ENCODE measurements at places on chromosomes 7 and 10.

GRCh38 chr7:1530946-1531262, 402 bp downstream of the MAFK start:
- no peak for DNase-seq

GRCh38 chr7:134823400-134823799, 44.0 kb downstream of the CALD1 start:
- no peak for DNase-seq

DNA sequence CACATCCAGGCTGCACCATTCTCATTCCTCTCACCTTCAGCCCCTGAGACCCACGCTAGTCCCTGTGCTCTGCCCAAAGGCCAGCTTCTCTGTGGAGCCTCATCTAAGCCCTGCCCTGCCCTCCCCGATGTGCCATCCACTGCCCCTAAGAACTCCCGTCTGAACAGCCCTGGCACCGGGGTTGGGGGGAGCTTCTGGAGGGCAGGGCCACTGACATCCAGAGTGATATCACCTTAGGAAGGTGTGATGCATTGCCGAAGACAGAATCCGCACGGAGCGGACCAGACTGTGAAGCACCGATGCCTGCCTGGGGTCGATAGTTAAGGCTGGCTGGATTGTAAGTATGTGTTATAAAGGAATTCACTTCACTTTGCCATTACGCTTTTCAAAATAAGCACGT, 511.0 kb downstream of the PTPRN2 start:
- no peak for DNase-seq

GRCh38 chr10:200405-200804, 65.2 kb downstream of the ZMYND11 start:
- no peak for DNase-seq

GRCh38 chr7:120998996-120999565, 10.6 kb downstream of the CPED1 start:
- no peak for DNase-seq

DNA sequence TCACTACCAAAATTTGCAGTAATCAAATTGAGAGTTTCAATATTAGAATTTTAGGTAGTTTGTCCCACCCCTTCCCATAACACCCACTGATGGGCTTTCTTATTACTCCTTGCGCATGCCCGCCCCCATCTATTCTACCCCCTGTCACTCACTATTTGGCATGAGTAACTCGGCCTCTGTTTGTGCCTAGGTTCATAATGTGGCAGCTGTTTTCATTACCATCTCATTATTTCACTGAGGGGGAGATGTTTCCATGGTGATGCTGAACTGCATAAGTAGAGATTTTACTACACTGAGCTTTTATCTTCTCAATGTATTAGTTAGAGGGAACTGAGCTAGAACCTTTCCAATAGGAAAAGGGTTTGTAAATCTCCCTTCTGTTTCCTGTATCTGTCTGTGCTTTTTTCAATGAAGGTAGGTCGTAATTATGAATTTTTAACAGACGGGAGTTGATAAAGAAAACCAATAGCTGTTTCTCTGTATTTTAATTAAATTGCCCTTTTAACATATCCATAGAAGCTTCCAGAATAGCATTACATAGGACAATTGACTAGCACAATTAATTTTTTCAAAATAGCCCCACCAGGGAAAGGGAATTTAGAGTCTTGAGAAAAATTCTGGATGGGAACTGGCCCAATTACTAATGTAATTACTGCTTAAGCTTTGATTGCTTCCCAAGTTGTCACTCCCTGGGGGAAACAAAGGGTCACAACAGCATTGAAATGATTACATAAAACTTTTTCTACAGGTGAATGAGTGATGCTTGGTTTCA, 33.4 kb downstream of the PRPS1L1 start:
- peak; percentile 26 for DNase-seq

DNA sequence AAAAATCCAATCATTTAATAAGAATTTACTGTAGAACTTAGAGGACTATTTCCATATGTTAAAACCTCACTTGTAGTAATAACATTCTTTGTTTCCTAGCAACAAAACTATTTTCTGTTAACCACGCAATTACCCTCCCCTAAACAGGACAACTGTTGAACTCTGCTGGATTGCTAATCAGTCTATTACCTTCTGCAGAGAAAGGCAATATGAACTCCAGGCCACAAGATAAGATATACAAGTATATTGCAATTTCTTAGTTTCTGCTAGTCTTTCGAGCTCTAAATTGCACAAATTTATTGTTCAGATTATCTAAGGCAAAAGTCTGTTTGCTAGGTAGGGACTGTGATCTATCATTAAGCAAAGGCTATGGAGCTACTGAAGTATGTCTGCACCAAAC, 920.1 kb upstream of the LRRN3 start:
- no peak for DNase-seq

GRCh38 chr7:106048706-106049020, 63.4 kb downstream of the SYPL1 start:
- DNase-seq = no peak

GRCh38 chr7:123612024-123612423, 10.4 kb downstream of the ASB15 start:
- DNase-seq = no peak

GRCh38 chr10:120700426-120700825, 150.7 kb upstream of the WDR11 start:
- DNase-seq = no peak

- no peak for DNase-seq
Measured at GRCh38 chr10:27658788-27659187, 86.8 kb downstream of the MKX start.

DNA sequence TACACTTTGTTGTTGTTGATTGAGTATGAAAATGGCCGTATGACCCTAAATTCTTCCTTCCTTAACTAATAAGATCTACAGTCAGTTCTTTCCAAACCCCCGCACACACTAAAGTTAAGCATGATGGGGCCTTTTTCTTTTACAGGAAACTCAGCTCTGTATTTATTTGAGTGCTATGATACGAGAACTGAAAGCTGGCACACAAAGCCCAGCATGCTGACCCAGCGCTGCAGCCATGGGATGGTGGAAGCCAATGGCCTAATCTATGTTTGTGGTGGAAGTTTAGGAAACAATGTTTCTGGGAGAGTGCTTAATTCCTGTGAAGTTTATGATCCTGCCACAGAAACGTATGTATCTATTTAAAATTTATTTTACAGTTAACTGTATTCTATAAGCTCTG, 14.2 kb upstream of the NUP42 start:
- no peak for DNase-seq

- no peak for DNase-seq
Measured at GRCh38 chr7:130379921-130380860, at the start of gene CPA1. TSS of gene CPA1 (plus strand) at chr7:130380494. CDS start at chr7:130380521, 27 bp downstream.

DNA sequence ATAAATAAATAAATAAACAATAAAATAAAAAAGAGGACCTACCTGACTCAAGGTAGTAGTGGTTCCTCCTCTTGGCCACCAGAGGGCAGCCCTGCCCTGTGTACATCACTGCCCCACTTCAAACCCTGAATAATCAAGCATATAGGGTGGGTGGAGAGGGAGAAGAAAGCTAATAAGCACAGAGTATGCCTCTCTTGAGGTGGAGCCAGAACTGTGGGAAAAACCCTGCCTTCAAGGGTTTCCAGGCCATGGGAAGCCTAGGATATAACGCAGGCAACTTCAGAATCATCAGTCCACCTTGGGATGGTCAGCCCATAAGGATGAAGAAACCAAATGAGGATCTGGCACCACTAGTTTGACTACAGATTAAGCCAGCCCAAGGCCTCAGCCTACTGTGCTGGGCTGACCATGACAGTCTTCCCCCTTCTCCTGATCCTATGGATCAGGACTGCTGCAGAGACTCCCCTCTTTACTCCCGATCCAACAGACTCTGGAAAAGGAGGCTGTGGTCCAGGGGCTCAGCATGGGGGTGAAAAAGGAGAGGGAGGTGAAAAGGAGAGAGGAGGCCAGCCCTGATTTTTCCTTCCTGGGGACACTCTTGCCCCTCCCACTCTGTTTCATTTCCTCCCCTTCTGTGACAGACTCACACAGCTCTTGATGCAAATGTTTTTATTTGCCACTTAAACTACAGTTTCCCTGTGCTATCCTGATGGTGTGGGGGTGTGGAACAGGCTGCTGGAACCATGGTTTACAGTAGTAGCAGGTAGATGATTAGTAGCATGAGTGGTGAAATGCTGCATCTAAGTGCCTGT, 10.1 kb downstream of the AVPI1 start:
- no peak for DNase-seq

All from stimulated activated CD4-positive, alpha-beta T cell treated with anti-CD3 and anti-CD28 coated beads, Interleukin-4, amount 100 ng/mL, for 48 hours (primary cell).